ENCODE measurements at places on chromosomes 13 and 19.

- DNase-seq = peak; percentile 28
Observed at GRCh38 chr13:73138638-73139491, 80.1 kb downstream of the KLF5 start.

DNA sequence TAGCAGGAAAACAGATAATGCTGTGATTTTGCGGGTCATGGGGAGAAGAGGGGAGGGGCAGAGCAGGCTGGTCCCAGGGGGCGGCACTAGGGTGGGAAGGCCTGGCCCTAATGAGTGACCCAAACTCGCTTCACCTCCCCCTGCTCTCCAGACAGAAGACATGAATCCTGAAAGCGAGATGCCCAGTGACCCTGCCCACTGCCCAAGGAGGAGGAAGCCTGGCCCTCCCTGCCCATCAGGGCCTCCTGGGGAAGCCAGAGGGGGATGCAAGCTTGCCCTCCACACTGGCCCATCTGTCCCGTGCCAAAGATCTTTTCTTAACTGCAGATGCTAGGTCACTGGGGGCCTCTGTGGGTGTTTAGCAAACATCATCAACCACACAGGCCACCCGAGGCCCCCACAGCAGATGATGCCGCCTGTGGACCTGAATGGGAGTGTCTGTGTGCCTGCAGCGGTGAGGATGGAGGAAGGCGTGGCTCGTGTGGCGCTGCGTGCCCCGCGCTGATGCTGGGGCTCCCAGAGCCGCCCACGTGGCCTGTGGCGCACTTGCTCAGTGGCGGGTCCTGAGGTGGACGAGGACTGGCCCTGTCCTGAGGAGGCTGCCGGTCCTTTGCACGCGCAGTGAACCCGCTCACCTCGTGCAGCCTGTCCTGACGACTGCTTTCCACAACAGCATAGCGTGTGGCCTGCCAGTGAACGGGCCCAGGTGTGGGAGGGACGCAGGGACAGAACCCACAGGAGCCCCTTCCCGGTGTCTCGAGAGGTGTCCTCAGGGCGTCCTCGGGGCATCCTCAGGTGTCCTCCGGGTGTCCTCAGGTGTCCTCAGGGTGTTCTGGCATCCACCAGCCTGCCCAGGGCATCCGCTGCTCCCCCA is 80.5 kb upstream of the MCF2L start:
- DNase-seq = no peak

GRCh38 chr19:45768655-45768983 is 433 bp downstream of the SIX5 start:
- DNase-seq = peak; percentile 49

GRCh38 chr19:29515233-29515619 is 10.6 kb upstream of the VSTM2B start:
- no peak for DNase-seq

- no peak for DNase-seq
Observed at GRCh38 chr19:17314007-17314593, 4.7 kb downstream of the DDA1 start.

GRCh38 chr13:54637366-54637765 is 1608.8 kb downstream of the OLFM4 start:
- DNase-seq = peak; percentile 31

DNA sequence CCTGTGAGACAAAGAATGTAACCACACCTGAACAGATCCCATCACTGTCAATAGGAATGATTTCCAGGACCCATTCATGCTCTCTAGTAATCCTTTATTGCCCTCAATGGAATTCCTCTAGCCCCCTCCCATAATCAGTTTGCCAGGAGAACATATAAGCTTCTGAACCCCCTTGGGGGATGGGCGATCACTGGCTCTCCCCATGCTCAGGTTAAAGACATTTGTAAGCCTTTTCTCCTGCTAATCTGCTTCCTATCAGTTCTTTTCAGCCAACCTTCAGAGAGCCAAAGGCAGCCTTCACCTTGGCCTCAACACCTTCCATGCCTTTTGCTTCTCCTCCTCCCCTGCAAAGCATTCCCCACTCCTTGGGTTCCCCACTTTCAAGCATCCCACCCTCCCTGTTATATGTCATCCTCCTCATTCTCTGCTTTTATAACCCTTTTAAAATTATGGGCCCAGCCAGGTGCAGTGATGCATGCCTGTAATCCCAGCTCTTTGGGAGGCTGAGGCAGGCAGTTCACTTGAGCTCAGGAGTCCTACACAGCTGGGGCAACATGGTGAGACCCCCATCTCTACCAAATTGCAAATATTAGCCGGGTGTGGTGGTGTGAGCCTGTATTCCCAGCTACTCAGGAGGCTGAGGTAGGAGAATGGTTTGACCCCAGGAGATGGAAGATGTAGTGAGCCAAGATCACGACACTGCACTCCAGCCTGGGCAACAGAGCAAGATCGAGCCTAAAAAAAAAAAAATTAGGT is 12.4 kb downstream of the DPRX start:
- DNase-seq = no peak

DNA sequence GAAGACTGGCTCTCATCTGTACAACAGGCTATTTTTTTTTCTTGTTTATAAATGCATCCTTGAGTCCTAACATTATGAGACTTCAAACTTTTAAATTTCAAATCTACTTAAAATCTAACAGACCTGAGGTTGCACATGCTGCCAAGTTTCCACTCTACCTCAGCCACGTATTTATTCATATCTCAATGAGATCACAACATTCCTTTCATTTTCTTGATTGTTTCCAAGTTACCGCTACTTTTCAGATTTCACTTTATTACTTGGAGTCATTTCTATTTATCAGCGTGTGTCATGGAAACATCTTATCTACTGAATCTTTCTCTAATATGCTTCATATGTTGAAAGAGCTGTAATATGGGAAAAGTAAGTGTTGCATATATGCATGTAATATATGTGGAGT is 1257.5 kb upstream of the ATXN8OS start:
- peak; percentile 20 for DNase-seq

- no peak for DNase-seq
Observed at GRCh38 chr19:46946611-46947238, 72.9 kb upstream of the NPAS1 start.

DNA sequence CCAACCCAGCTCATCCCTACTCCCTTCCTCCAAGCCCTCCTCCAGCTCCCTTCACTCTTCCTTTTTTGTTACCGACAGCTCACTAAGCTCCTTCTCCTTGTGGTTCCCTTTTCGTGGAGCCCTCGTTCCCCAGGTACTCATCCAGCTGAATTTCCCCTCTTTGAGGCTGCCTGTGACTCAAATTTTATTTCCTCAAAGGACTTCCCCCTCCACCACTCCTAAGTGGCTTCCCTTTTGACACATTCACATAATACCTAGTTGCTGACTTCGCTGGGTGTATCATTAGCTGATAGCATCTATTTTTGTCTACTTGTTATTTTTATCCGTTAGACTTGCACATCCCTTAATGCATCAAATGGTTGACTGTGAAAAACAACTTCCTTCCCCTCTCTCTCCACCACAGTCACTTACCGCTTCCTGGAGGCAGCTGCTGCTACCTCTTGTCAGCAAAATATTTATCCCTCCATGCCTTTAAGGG is 14.5 kb downstream of the FFAR2 start:
- DNase-seq = no peak

DNA sequence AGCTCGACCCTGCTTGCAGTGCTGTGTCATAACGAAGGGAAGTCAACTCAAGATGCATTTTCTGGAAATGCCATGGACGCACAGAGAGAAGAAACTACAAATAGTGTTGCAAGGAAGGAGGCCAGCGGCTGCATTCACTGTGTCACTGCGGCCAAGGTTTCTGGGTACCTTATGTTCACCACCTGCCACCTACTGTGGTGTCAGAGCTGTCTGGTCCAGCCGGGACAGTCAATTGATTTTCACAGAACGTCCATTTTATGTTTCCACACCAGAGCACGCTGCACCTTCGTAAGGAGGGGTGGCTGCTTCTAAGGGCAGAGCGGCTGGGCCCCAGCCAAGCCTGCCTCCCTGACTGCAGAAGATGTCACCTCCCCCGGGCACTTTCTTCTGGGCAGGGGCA is 17.7 kb downstream of the TSHZ3 start:
- no peak for DNase-seq

DNA sequence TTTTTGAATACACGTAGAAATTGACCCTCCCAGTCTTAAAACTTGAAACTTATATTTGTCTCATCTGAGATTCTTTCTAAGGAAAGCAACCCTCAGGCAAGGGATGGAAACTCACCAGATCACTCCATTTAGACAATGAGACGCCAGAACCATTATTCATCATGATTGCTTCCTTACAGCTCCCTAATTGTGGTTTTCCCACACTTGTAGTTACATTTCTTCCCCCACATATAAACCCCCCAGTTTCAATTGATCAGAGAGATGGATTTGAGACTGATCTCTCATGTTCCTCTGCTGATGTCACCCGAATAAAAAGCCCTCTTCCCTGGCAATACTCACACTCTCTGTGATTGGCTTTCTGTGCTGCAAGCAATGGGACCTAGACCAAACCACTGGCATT is 197.9 kb upstream of the STARD13 start:
- DNase-seq = peak; percentile 83

GRCh38 chr13:101570410-101570809 is 117.9 kb downstream of the ITGBL1 start:
- no peak for DNase-seq

DNA sequence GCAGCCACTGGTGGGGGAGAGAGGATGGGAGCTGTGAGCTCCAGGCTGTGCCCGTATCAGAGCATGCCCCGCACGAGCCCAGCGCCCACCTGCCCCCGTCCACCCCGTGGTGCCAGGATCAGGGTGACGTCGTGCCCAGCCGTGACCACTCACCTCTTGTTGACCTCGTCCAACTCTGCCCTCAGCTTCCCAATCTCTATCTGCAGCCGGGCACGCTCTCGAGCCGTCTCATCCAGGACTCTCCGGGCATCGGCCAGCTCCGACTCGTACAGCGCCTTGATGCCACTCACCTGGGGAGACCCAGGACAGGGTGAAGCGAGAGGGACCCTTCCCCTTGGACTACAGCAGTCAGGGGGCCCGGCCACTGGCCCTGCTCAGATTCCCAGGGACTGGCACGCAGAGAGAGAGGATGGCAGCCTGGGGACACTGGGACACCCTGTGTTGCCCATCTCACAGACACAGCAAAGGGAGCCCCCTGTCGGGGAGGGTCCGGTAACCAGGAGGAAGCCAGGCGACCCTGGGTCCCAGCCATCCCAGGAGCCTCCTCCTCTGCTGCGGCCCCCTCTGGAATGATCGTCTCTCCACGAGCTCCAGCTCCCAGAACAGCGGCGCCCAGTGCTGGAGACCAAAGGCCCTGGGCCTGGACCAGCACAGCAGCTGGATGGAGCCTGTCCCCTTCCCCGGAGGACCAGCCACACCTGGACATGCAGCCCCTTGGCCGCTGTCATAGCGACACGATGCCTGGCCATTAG is 12.3 kb downstream of the LMNB2 start:
- DNase-seq = no peak

DNA sequence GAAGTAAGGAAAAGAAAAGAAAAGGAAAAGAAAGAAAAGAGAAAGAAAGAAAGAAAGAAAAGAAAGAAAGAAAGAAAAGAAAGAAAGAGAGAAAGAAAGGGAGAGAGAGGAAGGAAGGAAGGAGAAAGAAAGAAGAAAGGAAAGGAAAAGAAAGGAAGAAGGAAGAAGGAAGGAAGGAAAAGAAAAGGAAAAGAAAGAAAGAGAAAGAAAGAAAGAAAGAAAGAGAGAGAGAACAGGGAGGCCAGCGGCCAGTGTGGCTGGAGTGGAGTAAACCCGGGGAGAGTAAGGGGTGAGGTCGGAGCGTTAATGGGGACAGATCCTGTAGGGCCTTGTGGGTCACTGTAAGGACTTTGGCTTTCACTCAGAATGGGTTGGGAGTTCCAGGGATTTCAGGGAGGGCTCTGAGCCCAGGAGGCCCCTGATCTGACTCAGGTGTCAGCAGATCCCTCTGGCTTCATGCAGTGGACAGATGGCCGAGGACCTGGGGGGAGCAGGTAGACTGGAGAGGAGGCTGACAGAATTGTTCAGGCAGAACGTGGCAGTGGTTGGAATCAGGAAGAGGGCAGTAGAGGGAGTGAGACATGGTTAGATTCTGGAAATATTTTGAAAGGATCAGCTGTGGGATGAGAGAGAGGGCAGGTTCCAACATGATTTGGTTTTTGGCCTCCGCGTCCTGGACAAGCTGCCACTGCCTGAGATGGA is 19.8 kb upstream of the FXYD3 start:
- DNase-seq = no peak

DNA sequence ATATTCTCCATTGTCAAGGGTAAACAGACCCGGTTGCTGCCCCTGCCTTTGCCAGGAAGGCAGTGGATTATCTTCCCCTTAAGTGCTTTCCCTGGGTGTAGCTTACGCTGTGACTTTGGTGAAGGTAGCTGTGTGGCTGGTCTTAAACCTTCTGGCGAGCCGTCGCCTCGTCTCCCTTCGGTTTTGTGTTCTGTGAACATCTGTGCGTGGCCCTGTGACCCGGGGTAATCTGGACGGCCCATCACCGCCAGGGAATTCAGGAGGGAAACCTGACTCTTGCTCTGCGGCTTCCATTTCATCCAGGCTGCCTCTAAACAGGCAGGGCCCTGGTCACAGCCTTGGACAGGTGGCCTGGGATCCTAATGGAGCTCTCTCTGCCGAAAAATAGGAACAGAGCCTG is 78.7 kb downstream of the SHISA2 start:
- DNase-seq = no peak

GRCh38 chr19:4891066-4891465 is 11.6 kb downstream of the ARRDC5 start:
- DNase-seq = no peak

DNA sequence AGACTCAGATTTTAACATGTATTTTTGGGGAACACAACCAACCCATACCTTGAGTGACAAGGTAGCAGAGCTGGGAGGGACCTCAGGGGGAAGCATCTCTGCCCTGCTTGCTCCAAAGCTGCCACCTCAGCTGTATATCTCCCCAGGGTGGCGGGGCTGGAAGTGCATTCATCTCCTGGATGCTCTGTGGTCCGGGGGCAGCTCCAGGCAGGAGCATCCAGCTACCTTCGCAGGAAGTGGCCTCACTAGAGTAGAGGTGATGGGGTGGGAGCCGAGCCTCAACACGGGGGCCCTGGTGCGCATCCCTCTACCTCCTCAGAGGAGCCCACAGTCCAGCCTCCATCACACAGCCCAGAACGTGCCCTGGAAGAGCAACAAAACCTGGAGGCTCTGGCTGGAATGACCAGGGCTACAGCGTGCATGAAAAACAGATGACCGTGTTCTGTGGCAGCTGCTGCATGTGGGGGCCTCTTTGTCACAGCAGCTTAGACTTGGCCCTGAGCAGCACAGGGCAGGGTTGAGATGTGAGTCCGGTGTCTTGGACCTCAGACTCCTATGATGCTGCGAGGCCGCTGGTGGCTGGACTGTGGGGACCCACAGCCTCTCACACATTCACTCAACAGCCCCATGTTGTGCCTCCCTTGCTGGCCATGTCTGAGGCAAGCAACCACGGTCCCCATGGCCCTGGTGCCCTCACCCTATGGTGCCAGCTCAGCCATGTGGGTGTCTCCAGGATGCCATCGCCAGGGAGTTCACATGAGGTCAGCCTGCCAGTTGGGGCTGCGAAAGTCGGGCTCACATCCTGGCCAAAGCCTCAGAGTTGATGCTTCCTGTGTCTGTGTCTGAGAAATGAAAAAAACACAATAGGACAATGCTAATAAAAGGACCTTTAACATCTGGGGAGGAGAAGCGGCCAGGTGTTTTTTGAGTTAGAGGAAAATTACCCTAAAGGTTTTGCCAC is 17.1 kb upstream of the GAS6 start:
- DNase-seq = no peak

Data from fibroblast of upper back skin (primary cell).